ENCODE measurements at places on chromosomes 5 and 9. TPM values are rescaled to one million over a fixed set of nuclear protein-coding genes. Genes with fewer than 3 reads are reported as not detected.

Gene ANKRD18A
- polyA plus RNA-seq = not detected

Gene RNF183
- not detected for polyA plus RNA-seq

GRCh38 chr5:52922384-52922783 is 66.8 kb upstream of the ITGA2 start:
- DNase-seq = no peak

DNA sequence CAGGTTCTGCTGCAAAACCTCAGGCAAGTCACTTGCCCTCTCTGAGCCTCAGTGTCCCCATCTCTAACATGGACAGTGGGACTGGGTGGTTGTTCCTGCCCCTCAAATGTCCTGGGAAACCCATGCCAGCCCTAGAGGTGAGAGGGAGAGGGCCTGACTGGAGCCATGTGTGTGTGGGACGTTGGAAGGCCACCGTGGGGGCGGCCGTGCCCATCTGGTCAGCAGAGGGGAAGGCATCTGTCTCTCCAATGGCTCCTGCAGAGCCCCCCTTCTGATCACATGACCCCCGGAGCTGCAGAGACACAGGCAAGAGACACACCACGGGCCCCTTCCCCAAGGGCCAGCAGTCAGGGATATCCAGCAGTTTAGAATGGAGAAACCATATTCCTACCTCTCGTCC is 1.7 kb downstream of the DNM1 start:
- DNase-seq = no peak

DNA sequence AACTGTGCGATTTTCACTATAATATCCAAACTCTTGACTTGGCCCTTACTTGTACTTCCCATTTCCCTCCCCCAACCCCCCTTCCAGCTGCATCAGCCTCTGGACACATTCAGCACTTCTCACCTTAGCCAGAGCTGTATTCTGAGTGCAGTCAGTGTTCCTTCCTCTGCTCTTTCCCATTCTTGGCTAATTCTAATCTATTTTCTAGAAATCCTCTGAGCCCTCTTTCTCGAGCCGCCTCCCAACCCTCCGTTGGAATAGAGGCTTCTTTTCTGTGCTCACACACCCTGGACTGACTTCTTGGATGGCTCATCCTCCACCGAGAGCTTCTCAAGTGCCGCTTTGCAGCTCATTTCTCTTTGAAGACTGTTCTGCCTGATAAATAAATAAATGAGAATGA is 188.8 kb downstream of the NTRK2 start:
- peak; percentile 61 for DNase-seq

DNA sequence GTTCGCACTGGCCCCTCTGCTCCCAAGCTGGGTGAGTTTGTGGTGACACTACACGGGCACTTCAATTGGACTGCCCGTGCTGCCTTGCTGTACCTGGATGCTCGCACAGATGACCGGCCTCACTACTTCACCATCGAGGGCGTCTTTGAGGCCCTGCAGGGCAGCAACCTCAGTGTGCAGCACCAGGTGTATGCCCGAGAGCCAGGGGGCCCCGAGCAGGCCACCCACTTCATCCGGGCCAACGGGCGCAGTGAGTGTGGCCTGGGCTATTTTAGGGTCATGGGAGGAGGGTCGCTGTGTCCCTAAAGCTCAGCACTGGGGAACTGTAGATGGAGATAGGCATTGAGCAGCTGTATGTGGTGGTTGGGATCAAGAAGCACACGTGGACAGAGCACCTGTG is 1.4 kb downstream of the NPR2 start:
- DNase-seq = no peak

All from muscle of back (tissue), 13 donors.